NCI-H345 (cell line): ENCODE measurements at places on chromosomes 7 and 10.
A peak's percentile ranks its signal among the peaks of the same experiment; 100 is the strongest.

DNA sequence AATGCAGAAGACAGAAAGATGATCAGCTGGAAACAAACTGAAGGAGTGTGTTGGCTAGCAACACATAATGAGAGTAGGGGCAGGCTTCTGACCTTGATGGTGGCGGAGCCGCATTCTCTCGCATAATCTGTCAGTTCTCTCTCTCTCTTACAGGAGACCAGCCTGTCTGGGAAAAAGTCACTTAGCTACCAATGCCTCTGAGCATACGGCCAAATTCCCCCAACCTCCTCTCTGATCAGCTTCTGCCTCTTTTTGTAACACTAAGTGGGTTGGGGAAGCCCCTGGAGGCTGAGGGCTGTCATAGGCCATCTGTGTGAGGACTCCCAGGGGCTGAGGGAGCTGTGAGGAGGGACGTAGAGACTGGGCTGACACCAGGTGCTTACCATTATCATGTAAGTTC lies 104.6 kb downstream of the HIPK2 start:
- DNase-seq = no peak

- no peak for DNase-seq
Observed at GRCh38 chr7:158911145-158911544, 54.8 kb downstream of the DYNC2I1 start.

GRCh38 chr10:49426490-49427360 lies 30.8 kb upstream of the DRGX start:
- DNase-seq = no peak

GRCh38 chr7:135825406-135825805 lies 76.8 kb upstream of the FAM180A start:
- no peak for DNase-seq

- no peak for DNase-seq
Observed at GRCh38 chr10:42574336-42574735, 64.0 kb downstream of the ZNF33B start.

GRCh38 chr7:150848561-150849115 lies 3.7 kb upstream of the AOC1 start:
- DNase-seq = no peak

GRCh38 chr10:1736144-1736971 lies 967 bp downstream of the ADARB2 start:
- no peak for DNase-seq

GRCh38 chr10:62437696-62438095 lies 63.5 kb downstream of the ZNF365 start:
- peak; percentile 46 for DNase-seq

- DNase-seq = no peak
Observed at GRCh38 chr7:22564511-22565045, 64.6 kb upstream of the STEAP1B start.

GRCh38 chr7:25597946-25598345 lies 369.7 kb upstream of the NPVF start:
- no peak for DNase-seq

DNA sequence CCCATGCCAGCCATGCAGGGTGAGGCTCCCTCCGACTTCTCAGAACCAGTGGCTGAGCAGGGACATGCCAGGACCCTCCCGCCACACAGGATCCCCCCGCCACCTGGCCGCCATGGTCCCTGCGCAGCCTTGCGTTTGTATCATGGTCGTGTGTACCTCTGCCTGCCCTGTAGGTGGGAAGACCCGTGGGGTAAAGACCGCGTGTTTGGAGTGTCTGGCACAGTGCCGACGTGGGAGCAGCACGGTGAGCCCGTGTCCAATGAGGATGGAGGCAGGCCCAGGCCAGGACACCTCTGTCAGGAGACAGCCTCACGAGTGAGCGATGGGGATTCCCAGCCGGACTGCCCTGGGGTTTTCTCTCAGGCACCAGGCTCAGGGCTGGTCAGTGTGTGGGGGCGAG lies 31.9 kb downstream of the NKX6-2 start:
- no peak for DNase-seq

DNA sequence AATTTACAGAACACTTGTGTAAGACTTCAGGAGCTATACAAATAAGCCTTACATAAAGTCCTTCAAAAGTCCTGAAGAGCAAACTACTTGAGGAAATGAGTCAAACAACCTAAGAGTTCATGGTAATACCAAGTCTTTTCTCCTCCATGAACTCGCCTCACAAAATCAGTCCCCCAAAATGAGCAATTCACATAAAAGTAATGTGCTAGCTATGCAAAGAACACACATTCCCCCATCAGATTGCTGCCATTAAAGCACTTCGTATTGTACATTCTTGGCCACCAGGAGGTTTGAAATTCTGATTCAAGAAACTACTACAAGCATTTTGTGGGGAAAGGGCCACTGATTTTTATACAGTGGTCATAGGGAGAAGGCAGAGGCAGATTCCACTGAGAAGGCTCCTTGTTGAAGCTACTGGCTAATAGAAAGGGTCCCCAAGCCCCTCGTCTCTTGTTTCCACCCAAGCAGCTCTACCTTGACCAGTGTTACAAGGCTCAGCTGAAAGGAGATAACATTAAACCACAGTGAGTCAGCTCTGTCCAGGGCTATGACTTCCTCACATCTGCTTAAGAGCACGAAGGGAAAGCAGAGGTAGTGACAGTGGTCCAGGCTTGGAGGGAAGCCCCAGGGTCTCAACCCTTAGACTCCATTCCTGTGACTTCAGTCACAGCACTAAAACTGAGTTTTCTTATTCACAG lies 115.2 kb upstream of the CDK1 start:
- DNase-seq = no peak

DNA sequence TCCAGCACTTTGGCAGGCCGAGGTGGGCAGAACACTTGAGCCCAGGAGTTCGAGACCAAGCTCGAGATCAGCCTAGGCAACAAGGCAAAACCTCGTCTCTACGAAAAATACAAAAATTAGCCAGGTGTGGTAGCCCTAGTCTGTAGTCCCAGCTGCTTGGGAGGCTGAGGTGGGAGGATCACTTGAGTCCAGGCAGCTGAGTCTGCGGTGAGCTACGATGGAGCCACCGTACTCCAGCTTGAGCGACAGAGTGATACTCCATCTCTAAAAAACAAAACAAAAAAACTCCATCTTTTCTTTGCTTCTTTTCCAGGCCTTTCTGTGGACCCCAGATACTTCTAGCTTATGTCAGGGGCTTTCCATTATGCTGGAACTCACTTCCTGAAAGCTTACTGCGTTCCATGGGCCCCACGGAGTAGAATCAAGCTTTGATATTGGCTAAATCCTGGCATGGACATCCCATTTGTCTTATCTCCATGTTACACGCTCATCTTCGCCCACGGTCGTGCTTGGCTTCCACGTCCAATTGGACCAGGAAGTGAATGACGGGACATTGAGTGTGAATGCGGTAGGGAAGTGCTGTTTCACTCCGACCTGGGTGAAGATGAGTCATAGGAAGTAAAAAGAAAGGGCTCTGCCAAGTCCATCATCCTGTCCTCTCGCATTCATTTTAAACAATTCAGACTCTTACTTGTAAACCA lies 45.7 kb downstream of the FAM171A1 start:
- DNase-seq = no peak

- DNase-seq = peak; percentile 4
Observed at GRCh38 chr10:93115661-93116383, 42.1 kb downstream of the CYP26A1 start.

- DNase-seq = no peak
Observed at GRCh38 chr10:62626079-62626478, 178.4 kb upstream of the ADO start.

GRCh38 chr10:62335326-62335725 lies 38.8 kb upstream of the ZNF365 start:
- no peak for DNase-seq

GRCh38 chr10:70866424-70866823 lies 21.9 kb downstream of the PCBD1 start:
- DNase-seq = no peak

GRCh38 chr10:108631332-108631731 lies 1292.0 kb downstream of the XPNPEP1 start:
- no peak for DNase-seq

GRCh38 chr7:68862736-68863135 lies 735.5 kb upstream of the AUTS2 start:
- no peak for DNase-seq

DNA sequence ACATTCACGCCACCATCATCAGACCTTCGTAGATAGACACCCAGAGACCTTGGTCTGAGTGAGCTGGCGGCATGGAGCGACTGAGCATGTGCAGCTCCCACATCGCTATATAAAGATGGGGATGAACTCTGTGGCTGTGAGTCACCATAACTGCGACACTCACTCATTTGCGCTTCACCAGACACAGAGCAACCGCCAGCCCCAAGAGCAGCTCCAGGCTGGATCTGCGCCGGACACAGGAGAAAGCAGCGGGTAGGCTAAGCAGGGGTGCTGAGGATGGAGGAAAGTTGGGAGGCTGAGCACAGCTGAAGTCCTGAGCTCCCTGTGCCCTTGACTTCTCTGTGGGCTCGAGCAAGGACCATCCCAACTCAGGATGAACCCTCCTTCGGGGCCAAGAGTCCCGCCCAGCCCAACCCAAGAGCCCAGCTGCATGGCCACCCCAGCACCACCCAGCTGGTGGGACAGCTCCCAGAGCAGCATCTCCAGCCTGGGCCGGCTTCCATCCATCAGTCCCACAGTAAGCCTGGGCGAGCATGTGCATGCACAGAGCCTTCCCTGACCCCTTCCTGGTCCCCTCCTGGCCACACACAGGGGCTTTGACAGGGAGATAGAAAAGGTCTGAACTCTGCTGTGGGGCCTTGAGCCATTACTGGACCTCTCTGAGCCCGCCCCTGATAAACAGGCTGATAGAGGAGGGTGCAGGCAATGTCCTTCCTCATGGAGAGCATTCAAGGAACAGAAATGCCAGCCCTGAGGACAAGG lies at the start of gene OPN4:
Gene OPN4, plus strand, starts transcription at position 137 of the 762 bp plus-strand sequence. Its CDS starts 237 bp downstream, at position 374.
- no peak for DNase-seq

DNA sequence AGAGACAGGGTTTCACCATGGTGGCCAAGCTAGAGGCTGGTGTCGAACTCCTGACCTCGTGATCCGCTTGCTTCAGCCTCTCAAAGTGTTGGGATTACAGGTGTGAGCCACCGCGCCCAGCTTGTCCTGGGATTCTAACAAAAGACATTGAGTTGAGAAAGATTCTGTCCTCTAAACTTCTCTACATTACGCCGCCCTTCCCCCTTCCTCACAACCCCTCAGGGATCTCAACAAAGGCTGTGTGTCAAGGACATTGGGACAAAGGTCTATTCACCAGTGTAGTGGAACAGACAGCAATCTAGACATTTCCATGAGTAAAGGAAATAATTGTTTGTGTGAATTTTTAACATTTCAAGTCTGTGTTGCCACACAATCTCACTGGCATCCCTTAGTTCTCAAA lies 68.8 kb upstream of the KIF5B start:
- DNase-seq = no peak
